ENCODE measurements at places on chromosomes 12 and 14.

- DNase-seq, result no peak
Measured at GRCh38 chr14:71380271-71380670, 473.0 kb downstream of the PCNX1 start.

GRCh38 chr12:54300732-54301427 lies at the start of gene NFE2:
Gene NFE2, minus strand, starts transcription at chr12:54301015. Its CDS starts 5,767 bp downstream, at chr12:54295248.
- DNase-seq, result no peak

- no peak for DNase-seq
Measured at GRCh38 chr12:72610854-72611358, 338.7 kb downstream of the TRHDE start.

GRCh38 chr14:51604073-51604472 lies 47.6 kb upstream of the FRMD6 start:
- DNase-seq, result no peak

DNA sequence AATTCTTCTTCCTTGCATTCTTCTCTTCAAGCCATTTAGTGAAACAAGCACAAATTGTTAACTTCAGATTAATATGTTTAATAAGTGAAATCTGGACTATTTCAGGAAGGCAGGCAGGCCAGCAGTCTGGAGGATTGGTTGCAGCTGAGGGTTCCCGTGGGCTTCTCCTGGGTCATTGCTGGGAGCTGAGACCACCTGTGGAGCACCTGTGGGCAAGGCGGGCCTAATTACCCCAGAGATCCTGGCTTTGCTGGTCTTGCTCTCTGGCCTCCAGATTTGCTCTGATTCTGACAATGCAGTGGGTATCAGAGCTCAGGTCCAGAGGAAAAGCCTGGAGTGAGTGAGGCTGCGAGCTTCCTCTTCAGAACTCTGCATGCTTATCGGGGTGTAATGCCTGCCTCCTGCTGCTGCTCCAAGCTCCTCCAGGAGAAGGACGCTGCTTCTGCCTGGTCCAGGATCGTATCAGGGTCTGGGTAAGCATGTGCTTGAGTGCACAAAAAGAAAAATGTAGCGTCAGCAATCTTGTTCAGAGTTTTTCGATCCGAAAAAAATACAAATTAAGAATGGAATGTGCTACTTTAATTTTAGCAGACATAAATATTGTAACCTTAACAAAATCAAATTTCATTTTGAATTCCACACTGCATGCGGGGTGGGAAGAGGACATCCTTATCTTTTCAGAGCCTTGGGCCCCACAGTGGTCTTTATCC lies 93.8 kb downstream of the TMEM30B start:
- no peak for DNase-seq

GRCh38 chr14:68147303-68147702 lies 327.7 kb downstream of the RAD51B start:
- no peak for DNase-seq

DNA sequence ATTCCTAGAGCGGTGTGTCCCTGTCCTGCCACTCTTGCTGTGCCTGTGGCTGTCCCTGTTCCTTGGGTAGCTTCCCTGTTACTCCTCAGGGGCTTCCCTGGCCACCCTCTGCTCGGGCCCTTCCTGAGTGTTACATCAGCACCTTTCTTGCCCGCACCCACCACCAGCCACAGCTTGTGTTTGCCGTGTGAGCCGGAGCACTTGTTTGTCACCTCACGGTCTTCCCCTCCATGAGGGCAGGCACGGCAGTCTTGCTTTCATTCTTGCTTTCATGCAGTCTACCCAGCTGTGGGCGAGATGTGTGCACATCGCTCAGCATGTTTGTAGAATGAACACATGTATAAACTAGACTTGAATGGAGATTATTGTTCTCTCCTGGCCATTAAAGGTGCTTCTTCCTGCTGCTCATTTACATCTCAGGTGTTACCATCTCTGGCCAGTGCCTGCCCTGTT lies 42.0 kb downstream of the TRAF3 start:
- DNase-seq, result no peak

GRCh38 chr14:72810201-72810600 lies 83.7 kb downstream of the DPF3 start:
- no peak for DNase-seq

- DNase-seq, result no peak
Measured at GRCh38 chr12:15627995-15628945, 160.9 kb downstream of the EPS8 start.

GRCh38 chr12:117486840-117487659 lies 125.6 kb upstream of the NOS1 start:
- no peak for DNase-seq

DNA sequence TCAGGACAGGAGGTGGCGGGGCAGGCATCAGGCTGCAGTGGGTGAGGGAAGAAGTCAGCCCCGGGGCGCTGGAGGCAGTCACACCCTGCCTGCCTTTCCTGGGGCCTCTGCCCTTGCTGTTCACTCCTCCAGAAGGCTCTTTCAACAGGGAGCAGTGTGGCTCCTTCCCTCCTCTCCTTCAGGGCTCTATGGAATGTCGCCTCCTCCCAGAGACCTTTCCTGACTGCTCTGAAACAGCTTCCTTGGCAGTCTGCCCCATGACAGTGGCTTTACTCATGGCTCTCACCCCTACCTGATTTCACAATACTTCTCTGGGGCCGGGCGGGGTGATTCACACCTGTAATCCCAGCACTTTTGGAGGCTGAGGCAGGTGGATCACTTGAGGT lies 7.1 kb downstream of the RHOF start:
- DNase-seq, result no peak

- no peak for DNase-seq
Measured at GRCh38 chr14:44453433-44454171, 53.5 kb downstream of the FSCB start.

GRCh38 chr14:63241096-63241495 lies 36.9 kb downstream of the RHOJ start:
- DNase-seq, result no peak

DNA sequence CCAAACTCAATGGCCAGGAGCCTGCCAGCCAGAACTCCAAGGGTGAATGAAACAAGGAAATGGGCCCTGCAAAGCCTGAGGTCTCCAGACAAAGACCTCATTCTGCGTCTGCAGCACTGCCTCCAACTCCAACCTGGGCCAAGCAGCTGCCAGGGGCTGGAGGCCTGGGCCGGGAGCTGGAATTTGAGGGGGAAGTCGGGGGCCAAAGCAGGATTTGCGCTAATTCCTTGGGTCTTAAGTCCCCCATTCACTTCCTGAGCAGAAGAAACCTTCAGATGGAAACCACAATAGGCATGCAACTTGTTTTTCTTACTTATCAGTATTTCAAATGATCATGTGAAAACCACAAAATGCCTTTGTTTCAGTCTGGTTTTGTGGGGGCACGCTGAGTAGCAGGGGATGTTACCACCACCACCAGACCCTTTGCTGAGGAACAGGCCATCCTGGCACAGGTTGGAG lies 23.0 kb upstream of the TC2N start:
- DNase-seq, result no peak

- no peak for DNase-seq
Measured at GRCh38 chr14:43359317-43359716, 1147.8 kb downstream of the FSCB start.

DNA sequence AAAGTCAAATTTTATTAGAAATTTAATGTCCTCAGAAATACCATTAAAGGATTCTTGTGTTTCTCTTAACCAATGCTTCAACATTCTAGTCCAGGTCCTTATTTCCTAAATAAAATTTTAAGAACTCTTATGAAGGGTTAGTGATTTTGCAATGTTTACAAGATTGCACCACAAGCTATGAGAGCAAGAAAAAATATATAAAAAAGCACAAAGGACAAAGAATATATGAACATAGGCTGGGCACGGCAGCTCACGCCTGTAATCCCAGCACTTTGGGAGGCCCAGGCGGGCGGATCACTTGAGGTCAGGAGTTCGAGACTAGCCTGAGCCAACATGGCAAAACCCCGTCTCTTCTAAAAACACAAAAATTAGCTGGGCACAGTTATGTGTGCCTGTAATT lies 7.7 kb downstream of the RACGAP1 start:
- no peak for DNase-seq

GRCh38 chr12:132352896-132353800 lies 23.8 kb upstream of the GALNT9 start:
- no peak for DNase-seq

All from forelimb muscle (tissue), 1 donor.